ENCODE measurements at places on chromosomes 4 and X. TPM values are rescaled to one million over a fixed set of nuclear protein-coding genes. Genes with fewer than 3 reads are reported as not detected.

DNA sequence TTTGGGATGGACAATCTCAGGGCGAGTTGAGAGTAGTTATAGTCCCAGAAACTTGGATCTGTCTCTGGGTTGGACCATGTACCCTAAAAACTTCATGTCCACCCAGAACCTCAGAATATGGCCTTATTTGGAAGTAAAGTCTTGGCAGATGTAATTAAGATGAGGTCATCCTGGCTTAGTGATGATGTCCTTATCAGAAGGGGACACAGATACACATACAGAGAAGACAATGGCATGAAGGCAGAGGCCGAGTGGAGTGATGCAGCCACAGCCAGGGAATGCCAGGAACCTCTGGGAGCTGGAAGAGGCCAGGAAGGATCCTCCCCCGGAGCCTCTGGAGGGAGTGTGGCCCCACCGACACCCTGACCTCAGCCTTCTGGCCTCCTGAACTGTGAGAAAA, 61.2 kb upstream of the STX18 start:
- no peak for DNase-seq

GRCh38 chrX:104254442-104255115, at the start of gene ESX1:
ESX1 (minus strand) TSS chrX:104254933; CDS start chrX:104254849, 84 bp downstream.
- DNase-seq = no peak

Gene TEX11
- not detected for total RNA-seq

GRCh38 chrX:134948333-134949241, 42.2 kb upstream of the SMIM10 start:
- DNase-seq = peak; percentile 62

Gene ELMOD2
- 35.5 TPM for total RNA-seq

- no peak for DNase-seq
These were observed 43.9 kb upstream of the BBS12 start for GRCh38 chr4:122688529-122689140.

Gene CXCL6
- total RNA-seq = 0.34 TPM

GRCh38 chrX:905848-906566, 275.4 kb downstream of the SHOX start:
- no peak for DNase-seq

DNA sequence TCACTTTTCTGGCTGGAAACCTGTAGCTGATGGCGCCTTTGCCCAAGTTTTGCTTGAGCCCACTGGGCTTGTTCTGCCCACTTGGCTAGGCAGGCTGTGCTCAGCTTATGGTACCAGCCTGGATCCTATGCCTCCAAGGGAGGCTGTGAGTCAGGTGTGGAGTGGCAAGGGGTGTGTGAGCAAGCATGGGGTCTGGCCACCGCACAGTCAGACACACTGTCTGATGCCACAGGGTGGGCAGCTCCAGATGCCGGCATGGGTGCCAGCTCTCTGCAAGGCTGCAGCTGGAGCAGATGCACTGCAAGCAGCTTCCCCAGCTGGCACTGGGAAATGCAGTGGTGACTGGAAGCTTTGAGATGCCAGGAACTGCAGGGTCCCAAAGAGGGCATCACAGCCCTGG, 16.3 kb upstream of the GIMD1 start:
- no peak for DNase-seq

DNA sequence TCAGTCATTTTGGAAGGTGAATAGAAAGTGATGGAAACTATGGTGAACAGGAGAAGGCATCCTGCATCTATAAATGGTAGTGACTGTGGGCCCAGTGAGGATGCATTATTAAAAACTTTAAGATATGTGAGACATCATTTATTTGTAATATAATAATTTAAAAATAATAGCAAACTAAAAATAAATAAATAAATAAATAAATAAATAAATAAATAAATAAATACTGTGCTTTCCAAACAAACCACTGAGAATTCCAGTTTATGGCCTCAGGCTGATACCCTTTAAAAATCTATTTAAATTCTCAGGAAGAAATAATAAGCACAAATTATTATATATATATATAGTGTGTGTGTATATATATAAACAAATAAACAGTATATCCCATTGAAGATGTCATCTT, 248.0 kb upstream of the DCAF8L1 start:
- DNase-seq = no peak

- DNase-seq = no peak
These were observed 431.6 kb downstream of the IDS start for GRCh38 chrX:149073479-149073878.

Measured in LHCN-M2 (cell line).